ENCODE measurements at places on chromosomes 1 and 21.

DNA sequence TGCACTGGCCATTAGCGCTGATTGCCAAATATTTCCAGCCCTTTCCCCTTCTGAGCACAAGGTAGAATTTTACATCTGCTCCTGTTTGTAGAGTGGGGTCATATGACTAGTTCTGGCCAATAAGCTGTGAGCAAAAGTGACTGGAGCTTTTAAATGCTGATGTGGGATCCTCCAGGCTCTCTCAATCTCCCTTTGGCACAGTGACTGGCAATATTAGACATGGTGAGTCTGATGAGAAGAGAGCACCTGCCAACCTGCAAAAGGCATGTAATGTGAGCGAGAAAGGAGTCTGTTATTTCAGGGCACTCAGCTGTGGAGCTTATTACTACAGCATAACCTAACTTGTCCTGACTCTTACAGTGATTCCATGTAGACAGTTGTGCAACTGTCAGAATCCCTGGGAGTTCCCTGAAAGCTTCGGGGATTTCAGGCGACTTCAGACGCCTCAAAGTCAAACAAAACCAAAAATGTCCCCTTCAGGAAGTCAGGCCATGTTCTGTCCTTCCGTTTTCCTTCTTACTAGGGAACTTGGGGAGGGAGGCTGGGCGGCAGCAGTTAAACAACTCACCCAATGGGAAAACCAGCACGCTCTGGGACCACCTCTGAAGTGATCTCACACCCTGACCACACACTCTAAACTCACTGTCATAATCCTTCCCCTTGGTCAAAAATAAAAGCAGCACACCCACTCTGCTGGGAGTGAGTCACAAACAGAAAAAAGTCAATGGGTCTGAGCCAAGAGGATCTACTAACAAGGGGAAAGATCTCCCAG, 3.6 kb upstream of the RASSF5 start:
- DNase-seq, result no peak

- DNase-seq, result no peak
These were observed 1.2 kb downstream of the STPG1 start for GRCh38 chr1:24412408-24412807.

GRCh38 chr1:22048351-22049192, 3.9 kb upstream of the CDC42 start:
- DNase-seq, result no peak

DNA sequence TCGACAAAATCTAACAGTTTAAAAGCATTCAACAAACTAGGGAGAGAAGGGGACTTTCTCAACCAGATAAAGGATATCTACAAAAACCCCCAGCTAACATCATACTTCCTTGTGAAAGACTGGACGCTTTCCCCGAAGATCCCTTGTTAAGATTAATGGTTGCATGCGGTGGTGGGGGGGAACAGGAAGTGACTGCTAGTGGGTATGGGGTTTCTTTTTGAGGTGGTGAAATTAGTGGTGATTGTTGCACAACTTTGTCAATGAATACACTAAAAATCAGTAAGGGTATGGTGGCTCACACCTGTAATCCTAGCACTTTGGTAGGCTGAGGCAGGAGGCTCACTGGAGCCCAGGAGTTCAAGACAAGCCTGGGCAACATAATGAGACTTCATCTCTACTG, 26.9 kb upstream of the EYA3 start:
- DNase-seq, result no peak

DNA sequence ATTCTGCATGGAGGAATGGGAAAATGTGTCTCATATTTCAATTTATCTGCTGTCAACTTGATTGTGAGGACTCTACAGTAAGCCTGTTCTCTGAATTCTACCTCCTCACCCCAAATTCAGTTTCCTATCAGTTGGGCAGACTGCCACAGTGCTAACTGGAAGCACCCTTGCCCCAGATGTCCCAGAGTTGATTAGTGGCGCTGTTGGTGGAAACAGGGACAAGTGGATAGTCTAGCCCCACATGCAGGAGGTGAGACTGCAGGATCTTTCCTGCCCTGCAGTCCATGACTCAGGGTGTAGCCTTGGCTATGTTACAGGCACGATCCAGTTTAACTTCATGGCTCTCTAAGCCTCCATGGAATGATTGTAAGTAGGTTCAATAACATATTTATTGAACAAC, 22.1 kb downstream of the ADAM30 start:
- DNase-seq, result no peak

GRCh38 chr1:53617851-53618499, 121.0 kb downstream of the GLIS1 start:
- DNase-seq, result no peak

DNA sequence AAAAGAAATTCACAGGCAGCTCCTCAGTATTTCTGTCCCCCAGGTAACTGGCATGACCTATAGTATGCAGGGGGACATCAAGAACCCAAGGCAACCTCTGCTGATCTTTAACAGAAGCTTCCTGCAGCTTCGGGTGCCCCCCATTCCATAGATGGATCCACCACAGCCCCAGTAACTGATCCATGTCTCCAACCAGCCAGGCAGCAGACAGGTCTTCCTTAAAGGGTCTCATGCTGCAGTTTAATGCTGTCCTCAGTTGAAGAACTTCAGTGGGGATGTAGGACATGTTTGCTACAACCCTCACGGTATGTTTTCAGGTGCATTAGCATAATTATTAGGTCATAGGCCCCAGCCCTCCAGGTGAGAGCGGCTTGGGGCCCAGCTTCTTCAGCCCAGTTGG, 90.9 kb upstream of the OLIG2 start:
- DNase-seq, result no peak

DNA sequence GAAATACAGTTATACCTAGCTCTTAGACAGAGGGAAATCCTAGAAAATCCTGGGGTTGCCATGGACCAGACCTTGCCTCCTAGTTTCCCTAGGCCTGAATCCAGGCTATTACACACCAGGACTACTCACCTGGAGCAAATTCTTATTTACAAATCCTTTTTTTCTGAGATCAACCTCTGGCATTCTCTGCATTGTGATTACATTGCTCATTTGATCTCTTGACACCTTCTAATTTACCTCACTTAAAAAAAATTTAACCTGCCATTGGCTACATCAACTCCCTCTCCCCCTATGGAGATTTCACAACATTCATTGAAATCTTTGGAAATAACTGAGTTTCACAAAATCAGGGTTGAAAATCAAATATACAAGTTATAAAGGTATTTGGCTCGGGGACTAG, 2.9 kb upstream of the C1orf105 start:
- DNase-seq, result no peak

- no peak for DNase-seq
These were observed 110.2 kb downstream of the NAV1 start for GRCh38 chr1:201648907-201649721.

DNA sequence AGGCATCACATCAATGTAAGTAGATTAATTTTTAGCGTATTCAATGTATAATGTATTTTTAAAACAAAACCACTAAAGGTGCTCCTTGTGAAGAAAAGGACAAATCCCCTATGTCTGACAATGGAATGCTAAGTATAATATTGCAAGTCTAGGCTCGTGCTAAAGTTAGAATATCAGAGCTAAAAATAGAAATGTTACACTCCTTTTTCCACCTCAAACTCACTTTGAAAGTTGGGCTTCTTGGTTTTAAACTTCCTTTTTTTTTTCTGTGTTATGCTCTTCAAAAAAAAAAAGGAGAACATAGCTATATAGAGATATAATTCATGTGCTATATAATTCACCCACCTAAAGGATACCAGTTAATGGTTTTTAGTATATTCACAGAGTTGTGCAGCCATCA, 3.6 kb upstream of the SERBP1 start:
- no peak for DNase-seq

DNA sequence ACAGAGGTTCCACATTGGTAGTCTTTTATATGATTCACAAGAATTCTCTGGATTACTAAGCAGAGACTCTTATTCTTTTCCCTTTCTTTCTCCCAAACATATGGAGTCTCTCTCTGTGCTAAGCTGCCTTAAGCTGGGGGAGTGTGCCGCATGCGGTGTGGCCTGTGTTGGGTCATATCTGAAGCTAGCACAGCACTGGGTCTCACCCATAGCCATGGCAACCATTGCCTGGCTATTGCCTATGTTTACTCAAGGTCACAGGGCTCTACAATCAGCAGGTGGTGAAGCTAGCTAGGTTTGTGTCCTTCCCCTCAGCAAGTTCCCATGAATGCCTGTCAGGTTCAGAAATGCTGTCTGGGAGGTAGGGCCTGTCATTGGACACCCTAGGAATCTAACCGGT, 73.6 kb upstream of the ZRANB2 start:
- no peak for DNase-seq

- no peak for DNase-seq
These were observed 14.1 kb downstream of the DPYD start for GRCh38 chr1:97906567-97907241.

GRCh38 chr1:163410073-163410999, 88.6 kb downstream of the NUF2 start:
- DNase-seq, result no peak

- no peak for DNase-seq
These were observed 45.7 kb downstream of the WNT9A start for GRCh38 chr1:227901906-227902640.

Data from hypothalamus (tissue), 51 donors.